ENCODE measurements at places on chromosomes 2 and 18.

GRCh38 chr2:131426727-131427126 is 49.2 kb upstream of the TUBA3D start:
- DNase-seq = no peak

GRCh38 chr2:64327129-64327509 is 126.8 kb upstream of the LGALSL start:
- no peak for DNase-seq

GRCh38 chr2:132416723-132417395 is at the start of gene GPR39:
TSS of gene GPR39 (plus strand) at chr2:132416805.
- DNase-seq = no peak

DNA sequence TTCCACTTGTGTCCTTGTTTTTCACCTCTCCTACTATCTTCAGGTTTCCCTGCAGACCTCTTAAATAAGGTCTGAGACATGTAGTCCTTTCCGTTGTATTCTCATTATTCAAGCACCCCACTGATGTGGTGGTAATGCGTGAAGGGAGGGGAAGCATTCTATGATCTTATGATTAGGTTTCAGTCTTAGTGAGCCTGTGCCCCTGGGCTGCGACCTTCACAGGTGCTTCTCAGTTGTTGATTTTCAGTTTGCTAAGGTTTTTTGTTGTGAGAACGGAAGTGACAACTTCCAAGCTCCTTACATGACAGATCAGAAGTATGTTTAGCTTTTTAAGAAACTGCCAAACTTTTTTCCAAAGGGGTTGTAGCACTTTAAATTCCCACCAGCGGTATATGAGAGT is 41.3 kb downstream of the VPS54 start:
- no peak for DNase-seq
